ENCODE measurements at places on chromosomes 1 and 21.

DNA sequence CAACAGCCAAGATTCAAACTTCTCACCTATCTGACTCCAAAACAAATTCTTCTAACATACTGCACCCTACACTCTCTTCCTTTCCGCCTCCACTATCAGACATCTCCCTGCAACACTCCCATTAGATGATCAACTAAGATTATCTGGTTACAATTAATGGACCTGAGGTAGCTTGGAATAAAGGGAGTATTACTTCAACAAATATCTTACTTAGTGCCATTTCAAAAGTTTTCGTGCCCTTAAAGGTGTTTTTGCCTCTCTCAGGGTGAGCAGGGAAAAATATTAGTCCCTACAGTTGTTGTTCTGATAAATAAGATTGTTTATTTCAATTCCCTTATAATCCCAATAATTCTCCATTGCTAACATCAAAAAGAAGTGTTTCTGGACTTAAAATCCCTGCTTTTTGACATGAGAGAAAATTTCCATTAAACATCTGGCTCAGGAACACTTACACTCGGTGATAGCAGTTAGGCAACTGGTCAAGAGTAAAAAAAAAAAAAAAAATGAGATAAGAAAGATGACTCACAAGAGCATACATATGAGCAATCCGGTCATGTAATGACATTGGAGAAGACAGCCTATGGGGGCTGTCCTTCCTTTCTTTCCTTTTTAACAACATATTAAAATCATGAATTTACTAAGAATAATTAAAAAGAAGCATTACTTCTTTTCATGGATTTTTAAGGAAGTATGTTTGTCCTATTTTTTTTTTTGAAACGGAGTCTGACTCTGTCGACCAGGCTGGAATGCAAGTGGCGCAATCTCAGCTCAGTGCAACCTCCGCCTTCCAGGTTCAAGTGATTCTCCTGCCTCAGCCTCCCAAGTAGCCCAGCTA is 7.6 kb downstream of the RSBN1 start:
- no peak for DNase-seq

- no peak for DNase-seq
Observed at GRCh38 chr1:201490708-201491131, 16.2 kb downstream of the CSRP1 start.

GRCh38 chr1:69139007-69139406 is 428.7 kb upstream of the LRRC7 start:
- no peak for DNase-seq

DNA sequence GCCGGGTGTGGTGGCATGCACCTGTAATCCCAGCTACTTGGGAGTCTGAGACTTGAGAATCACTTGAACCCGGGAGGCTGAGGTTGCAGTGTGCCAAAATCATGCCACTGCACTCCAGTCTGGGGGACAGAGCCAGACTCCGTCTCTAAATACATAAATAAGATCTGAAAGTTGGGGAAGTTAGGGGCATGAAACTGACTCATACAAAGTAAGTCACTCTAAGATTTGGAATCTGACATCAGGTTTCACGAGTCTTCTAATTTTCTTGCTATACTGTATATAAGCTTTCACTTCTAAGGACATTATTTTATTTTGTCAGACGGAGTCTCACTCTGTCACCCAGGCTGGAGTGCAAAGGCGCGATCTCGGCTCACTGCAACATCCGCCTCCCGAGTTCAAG is 30.1 kb downstream of the RNF19B start:
- DNase-seq, result no peak

DNA sequence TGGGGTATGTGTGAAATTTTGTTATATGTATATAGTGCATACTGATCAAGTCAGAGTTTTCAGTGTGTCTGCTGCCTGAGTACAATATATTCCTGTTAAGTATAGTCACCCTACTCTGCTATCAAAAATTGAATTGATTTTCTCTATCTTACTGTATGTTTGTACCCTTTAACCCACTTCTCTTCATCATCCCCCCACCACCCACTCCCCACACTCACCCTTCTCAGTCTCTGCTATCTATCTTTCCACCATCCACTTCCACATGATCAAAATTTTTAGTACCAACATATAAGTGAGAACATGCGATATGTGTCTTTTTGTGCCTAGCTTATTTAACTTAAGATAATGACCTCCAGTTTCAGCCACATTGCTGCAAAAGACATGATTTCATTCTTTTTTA is 4.2 kb downstream of the LY9 start:
- DNase-seq, result no peak

GRCh38 chr1:39840507-39840906 is 42.8 kb downstream of the TRIT1 start:
- no peak for DNase-seq
